ENCODE measurements at places on chromosomes 12 and 14.

- DNase-seq: peak; percentile 13
These were observed 51.9 kb upstream of the PTHLH start for GRCh38 chr12:28024231-28024995.

GRCh38 chr12:130663514-130663913 is 52.6 kb downstream of the RIMBP2 start:
- DNase-seq: no peak

GRCh38 chr14:104316723-104317491 is 178.5 kb downstream of the KIF26A start:
- no peak for DNase-seq

DNA sequence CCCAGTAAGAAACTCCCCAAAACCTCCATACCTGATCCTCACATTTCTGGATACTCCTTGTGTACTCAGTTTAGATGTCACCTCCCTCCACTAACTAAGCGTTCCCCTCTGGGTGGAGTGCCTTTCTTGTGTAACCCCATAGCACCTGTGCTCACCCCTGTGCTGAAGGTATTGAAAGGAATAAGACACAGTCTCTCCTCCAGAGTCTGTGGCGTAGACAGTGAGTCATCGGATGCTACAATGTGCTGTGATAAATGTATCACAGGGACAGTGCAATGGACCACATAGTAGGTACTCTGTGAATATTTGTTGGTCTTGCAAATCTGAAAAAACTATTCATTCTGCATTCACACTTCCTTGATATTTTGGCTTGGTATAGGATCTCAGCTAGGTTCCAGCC is 30.8 kb downstream of the TSPAN9 start:
- DNase-seq: no peak

GRCh38 chr12:79522257-79522988 is 168.3 kb downstream of the PAWR start:
- DNase-seq: peak; percentile 33

GRCh38 chr14:99380991-99381687 is 99.5 kb downstream of the SETD3 start:
- no peak for DNase-seq

- no peak for DNase-seq
These were observed 79.5 kb downstream of the EGLN3 start for GRCh38 chr14:33871394-33871793.

All from pulmonary artery endothelial cell (primary cell).